NCI-H1930 (cell line): ENCODE measurements at places on chromosomes 3 and 15.

GRCh38 chr3:46892285-46893145, 15.0 kb downstream of the PTH1R start:
- DNase-seq = no peak

GRCh38 chr15:51938286-51938685, 33.3 kb downstream of the LEO1 start:
- DNase-seq = no peak

DNA sequence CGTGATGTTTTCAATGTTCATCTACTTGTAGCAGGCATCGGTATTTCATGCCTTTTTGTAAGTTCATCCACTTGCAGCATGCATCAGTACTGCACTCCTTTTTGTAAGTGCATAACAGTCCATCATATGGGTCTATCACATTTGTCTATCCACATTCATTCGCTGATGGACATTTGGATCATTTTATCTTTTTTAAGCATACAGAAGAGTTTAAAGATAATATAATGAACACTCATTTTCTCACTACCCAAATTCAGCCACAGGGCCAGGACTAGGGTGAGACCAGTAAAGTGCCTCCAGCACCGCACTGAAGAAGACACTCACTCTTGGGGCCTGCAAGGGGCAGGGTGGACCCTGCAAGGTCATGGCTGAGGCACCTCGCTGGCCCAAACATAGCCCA, 309.6 kb downstream of the UACA start:
- no peak for DNase-seq

DNA sequence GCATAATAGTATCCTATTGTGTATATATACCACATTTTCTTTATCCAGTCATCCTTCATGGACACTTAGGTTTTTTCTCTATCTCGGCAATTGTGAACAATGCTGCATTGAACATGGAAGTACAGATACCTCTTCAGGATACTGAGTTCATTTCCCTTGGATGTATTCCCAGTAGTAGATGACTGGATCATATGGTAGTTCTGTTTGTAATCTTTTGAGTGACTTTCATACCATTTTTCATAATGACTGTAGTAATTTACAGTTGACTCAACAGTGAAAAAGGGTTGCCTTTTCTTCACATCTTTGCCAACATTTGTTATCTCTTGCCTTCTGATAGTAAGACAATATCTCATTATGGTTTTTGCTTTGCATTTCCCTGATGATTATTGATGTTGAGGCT, 21.8 kb downstream of the MYH15 start:
- DNase-seq = no peak

GRCh38 chr3:65190111-65190510, 502.3 kb upstream of the ADAMTS9 start:
- DNase-seq = no peak

- no peak for DNase-seq
Measured at GRCh38 chr3:157369727-157370421, 66.8 kb upstream of the PTX3 start.

- DNase-seq = no peak
Measured at GRCh38 chr3:72800869-72801268, 47.4 kb downstream of the SHQ1 start.

DNA sequence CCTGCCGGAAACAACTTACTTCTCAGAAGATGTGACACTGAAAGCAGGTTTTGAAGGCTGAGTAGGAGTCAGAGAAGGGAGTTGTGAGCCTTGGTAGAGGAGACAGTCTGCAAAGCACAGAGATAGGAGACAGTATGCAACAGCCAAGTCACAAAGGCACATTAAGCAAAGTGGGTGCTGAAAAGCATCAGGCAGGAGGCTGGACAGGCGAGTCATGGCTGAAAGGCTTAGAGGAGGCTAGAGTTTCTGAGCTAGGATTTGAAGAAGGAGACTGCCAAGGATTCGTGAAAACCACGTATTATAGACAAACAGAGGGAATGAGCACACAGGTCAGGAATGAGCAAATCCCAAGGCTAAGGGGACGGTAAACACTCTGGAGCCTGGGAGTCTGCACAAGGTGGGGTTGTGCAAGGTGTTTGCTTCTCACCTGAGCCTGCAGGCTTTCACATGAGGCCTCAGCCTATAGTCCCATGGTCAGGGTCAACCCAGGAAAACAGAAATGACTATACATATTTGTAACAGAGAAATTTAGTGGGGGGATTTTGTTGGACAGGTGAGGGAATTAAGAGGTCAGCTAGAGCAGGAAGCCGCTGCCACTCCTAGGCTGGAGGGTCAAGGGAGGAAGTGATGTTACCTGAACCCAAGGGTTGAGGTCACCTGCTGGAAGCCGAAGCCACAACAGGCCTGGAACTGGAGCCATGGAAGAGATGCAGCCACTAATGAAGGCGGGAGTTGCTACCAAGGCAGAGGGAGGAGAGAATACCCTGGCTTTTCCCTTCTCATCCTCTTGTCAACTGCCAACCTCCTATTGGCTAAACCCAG, 23.1 kb upstream of the TRIM71 start:
- DNase-seq = no peak

DNA sequence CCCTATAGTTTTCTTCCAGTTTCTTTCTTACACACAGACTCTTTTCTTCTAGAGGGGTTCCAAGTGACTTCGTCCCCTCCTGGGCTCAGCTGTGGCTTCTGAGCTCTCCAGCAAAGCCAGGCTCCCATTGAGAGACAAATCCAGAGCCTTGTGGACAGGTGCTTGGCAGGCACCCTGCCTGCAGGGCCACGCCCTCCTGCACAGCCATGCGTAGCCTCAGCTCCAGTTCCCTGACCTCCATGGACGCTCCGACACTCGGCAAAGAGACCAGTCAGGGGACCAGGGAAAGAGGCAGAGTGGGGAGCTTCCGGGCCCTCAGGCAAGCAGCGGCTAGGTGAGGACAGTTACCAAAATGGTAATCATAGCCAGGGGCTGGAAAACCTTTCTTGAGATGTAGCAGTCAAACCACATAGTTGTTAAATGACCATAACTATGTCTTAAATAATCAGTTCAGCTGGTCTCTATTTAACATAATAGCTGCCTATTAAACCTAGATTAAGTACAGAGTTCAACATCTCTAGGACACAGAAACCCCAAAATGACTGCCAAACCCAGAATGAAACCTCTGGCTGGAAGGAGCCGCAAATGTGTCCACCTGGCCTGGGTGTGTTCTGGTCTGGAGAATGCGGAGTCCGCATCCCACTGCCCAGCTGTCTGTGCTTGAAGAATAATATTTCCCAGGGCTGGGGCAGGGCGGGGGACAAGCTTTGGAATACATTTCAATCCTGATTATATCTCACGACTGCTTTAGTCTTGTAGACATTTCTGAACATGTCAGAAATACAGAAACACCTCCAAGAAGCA, 69.3 kb upstream of the RGMA start:
- no peak for DNase-seq

DNA sequence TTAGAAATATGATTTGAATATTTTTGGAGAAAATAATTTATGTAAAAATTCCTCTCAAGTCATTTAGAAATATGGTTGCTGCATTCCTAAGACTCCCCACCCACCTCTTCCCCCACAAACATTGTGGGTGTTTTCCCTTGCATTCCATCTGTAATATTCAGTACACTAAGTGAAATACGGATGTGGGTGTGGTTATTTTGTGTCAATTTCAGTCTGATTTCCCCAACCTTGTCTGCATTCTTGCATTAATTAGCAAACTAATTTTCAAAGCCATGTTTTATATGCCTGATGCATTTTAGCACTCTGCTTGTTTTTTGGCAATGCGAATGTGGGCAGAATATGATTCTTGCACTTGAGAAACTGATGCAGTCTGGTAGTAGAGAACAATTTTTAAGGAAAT, 408.3 kb upstream of the RGMA start:
- DNase-seq = no peak

GRCh38 chr3:127349501-127350171, 61.8 kb upstream of the PRR20G start:
- no peak for DNase-seq

DNA sequence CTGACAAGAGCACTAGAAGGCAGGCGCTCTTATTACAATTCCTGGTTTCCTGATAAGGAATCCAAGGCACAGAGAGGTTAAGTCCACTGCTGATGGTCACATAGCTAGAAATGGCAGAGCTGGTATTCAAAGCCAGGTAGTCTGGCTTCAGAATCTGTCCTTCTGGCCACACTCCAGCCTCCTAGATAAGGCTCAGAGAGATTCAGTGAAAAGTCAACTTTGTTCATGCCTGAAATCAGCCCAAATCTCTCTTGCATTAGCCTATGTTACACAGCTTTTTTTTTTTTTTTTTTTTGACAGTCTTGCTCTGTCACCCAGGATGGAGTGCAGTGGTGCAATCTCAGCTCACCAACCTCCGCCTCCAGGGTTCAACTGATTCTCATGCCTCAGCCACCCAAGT, 21.1 kb upstream of the CMTM8 start:
- no peak for DNase-seq

GRCh38 chr3:61927332-61927731, 366.0 kb downstream of the PTPRG start:
- no peak for DNase-seq

GRCh38 chr3:170524073-170524472, 61.8 kb downstream of the SLC7A14 start:
- DNase-seq = no peak

GRCh38 chr3:2968475-2968874, 141.7 kb downstream of the IL5RA start:
- no peak for DNase-seq

- no peak for DNase-seq
Measured at GRCh38 chr3:193237030-193237429, 4.0 kb upstream of the PLAAT1 start.

DNA sequence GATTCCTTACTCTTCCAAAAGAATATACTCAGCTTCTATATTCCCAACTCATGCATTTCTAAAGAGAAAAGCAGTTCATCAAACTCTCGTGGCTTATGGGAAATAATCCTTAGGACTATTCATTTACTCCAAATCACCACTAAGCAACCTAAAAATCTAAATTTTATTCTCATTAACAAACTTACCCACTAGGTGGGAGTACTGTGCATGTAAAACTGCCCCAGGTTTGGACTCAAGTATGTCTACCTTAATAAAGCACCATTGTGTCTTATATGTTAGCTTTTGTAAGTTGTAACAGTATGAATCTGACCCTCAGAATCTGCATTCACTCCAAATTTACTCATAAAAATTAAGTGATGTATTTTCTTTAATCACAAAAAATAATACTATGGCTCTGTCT, 25.3 kb downstream of the RAD18 start:
- DNase-seq = no peak

GRCh38 chr15:73568564-73569280, 64.5 kb downstream of the NPTN start:
- no peak for DNase-seq

DNA sequence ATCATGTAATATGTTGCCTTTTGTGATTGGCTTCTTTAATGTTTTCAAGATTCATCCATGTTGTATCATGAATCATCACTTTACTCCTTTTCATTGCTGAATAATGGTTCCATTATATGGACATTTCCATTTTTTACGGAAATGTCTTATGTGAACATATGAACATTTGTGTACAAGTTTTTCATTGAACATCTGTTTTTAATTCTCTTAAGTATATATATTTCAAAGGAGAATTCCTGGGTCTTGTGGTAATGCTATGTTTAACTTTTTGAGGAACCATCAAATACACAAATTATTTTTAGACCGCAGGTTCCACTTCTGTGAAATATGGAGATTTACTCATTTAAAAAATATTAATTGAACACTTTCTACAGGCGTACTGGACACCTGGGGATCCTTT, 85.7 kb downstream of the ARIH1 start:
- DNase-seq = no peak

DNA sequence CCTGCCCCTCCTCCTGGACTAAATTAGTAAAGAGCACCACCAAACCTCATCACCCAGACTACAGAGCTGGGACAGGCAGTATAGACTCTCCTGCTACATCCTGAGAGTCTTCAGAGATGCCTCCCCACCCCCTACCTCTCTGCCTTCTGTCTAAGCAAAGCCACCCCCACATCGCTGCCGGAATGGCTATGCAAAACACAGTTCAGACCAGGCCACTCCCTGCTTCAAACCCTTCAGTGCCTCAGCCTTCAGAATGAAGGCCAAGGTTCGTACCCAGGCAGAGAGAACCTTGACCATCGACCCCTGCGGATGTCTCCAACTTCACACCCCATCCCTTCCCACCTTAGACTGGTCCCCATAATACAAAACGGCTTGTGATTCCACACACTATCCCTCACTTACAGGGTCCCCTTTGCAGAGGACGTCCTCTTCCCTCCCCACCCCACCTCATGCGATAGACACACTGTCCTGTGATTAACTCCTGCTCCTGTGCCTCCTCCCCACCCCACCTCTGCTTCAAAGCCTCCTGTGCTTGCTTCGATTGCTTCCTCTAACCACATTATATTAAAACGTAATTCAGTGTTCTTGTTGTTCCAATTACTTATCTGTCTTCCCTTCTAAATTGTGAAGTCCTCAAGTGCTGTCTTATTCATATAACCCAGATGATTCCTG, 175.3 kb downstream of the UACA start:
- no peak for DNase-seq

GRCh38 chr3:38116471-38117162, 20.3 kb downstream of the ACAA1 start:
- no peak for DNase-seq

GRCh38 chr3:149186219-149186618, 35.4 kb downstream of the CP start:
- DNase-seq = no peak

DNA sequence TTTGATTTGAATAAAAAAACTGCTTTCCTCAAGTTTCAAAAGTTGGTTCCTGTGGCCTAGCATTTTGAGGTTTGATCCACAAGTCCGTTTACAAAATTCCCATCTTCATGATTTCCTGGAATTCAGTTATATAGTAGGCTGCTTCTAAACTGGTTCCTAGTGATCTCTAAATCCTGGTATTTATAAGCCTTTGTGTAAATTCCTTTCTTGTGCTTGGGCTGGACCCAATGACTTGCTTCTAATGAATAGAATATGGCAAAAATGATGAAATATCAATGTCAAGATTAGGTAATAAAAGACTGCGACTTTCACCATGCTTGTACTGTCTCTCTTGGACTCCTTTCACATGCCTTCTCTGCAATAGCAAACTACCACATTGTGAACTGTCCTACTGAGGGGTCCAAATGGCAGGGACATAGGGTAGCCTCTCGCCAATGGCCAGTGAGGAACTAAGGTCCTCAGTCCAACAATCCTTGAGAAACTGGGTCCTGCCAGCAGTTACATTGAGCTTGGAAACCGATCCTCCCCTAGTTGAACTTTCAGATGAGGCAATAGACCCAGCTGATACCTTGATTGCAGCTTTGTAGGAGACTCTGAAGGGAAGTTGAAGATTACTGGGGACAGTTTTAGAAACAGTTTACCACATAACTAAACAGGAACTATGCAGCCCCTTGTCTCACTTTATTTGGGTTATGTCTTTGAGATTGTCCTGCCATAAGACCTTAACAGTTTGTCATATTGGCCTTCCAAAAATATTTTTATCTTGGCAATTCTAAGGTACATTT, 303.9 kb upstream of the TBC1D5 start:
- DNase-seq = no peak

DNA sequence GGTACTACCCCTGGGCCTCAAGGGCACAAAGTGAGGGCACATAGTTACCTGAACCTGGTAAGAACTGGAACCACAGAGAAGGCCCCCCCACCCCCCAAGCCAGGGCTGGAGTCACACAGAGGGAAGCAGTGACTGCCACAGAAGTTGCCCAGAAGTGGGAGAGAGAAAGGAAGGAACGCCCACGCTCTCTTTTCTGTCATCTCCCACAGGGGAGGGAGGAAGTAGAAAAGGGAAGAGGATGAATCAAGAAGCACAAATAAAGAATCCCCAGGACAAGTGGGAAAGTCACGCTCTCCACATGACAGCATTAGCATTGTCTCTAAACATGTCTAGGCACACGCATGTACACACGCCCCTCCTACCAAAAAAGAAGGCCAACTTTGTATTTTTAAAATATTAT, 114.7 kb upstream of the FRMD4B start:
- DNase-seq = no peak
